ENCODE measurements at places on chromosomes 1 and 21.

DNA sequence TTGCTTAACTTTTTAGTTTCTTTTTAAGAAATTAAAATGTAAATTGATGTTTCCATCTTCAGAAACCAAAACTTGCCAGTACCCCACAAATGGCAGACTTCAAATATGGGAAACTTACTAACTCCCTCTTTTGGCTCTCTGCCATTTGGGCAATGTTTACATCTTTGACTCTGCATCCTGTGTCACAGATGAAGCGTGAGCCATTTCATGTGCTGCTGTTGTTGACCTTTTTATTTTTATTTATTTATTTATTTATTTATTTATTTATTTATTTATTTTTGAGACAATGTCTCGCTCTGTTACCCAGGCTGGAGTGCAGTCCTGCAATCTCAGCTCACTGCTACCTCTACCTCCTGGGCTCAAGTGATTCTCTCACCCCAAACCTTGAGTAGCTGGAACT, 16.0 kb upstream of the COG2 start:
- DNase-seq = no peak

DNA sequence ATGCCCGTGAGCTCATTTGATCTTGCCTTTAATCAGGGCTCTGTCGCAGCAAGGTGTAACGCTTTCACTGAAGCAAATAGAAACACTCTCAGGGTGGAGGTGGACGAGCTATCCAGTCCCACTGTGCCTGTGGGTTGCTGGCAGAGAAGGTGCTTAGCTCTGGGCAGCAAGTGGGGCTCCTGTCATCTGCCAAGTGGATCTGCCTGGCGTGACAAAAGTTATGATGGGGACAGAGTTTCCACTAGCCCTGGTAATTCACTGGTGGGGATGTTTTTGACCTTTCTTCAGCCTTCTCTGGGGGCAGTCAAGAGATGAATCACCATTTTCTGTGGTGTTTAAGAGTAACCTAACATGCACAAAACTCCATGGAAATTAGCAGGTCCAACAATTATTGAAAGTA, 71.3 kb upstream of the EDEM3 start:
- DNase-seq = no peak

GRCh38 chr21:34745557-34746255, 76.9 kb downstream of the CLIC6 start:
- DNase-seq = no peak

- DNase-seq = no peak
Measured at GRCh38 chr21:28633839-28634555, 358.7 kb downstream of the LTN1 start.

DNA sequence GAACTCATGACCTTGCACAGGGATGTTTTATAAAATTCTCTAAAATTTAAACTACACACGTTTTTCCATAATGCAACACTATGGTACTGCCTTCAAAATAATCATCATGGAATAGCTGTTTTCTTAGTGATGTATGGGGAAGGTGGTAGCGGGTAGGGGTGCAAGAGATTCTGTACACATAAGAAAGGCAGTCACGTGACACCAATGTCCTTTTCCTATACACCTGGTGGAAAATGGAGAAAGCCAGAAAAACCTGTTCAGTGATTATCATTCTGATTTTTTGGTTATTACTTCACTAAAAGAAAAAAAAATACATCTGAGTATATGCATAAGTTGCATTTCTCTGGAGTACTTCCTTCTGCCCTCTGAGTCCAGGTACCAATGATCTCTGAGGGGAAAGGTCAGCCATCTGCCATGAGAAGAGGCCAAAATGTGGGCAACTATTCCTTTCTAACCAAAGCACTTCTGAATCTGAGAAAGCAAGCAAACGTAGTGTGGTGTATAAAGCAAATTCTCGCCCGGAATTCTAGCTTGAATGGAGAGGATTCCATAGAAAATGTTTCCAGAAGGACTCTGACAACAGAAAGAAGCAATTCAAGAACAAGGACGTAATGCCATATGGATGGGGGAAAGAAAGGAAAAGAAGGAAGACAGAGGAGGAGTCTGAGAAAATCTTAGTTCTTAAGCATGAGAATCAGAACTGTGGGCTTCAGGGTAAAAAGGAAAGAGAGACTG, 137.3 kb downstream of the RERE start:
- DNase-seq = no peak
